Stimulated activated CD4-positive, alpha-beta T cell treated with anti-CD3 and anti-CD28 coated beads, Interleukin-1b, Interleukin-23, amount 100 ng/mL, for 1 hour (primary cell): ENCODE measurements at places on chromosomes 6 and 20.

GRCh38 chr6:165652766-165653165, 10.3 kb downstream of the PDE10A start:
- no peak for DNase-seq

DNA sequence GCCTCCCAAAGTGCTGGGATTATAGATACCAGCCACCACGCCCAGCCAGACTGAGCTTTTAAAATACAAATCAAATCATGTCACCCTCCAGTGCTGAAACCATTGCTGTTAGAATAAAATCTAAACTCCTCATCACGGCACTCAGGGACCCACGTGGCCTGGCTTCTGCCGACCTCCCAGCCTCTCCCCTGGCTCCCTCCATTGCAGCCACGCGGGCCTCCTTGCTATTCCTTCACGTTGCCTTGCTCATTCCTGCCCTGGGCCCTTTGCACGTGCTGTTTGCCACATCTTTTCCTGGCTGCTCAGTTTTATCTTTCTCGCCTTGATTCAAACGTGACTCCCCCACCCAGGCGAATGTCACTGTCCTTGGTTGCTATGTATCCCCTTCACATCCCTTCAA, 244.6 kb downstream of the PREX1 start:
- no peak for DNase-seq

- DNase-seq = peak; percentile 34
Measured at GRCh38 chr20:48635791-48636267, 192.0 kb downstream of the PREX1 start.

DNA sequence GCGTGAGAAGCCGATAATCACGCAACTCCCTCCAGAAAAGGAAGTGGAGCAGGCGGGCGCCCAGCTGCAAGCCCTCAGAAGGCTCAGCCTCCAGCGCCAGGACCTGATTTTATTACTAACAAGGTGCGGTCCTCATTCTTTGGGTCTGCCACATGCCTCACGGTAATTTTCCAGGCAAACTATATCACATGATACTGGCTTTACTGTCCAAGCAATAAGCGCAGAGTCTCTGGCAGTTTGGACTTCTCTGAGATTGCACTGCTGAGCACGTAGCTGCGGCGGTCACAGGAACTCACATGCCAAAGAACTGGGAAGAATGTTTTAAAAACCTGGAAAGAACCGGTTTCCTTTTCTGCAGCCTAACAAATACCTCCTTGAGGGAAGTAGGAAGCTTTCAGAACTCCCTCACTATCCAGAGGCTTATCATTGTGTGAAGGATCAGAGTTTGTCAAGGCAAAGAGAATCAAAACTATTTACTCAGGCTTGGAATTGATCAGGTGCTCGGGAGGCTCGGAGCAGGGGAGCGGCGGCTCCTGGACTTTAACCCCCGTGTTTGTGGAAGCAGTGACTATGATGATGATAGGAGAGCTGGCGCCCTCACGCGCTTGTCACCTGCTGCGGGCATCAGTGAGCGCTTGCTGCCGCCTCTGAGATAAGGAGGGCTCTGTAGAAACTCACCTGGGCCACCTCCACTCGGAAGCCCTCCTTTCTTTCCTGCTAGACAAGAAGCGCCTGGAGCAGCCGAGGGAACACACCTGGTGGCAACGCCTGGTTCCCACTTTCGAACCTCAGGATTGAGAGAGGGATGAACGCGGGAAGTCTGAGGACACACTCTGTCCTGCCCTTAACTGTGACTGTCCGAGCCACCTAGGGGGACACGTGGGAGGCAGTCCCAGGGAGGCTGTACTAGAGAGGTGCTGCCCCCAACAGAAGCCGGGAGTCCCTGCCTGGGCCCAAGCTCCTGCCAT, 27.2 kb upstream of the SYNJ2 start:
- DNase-seq = no peak

- DNase-seq = no peak
Measured at GRCh38 chr20:32387252-32387651, 29.1 kb downstream of the ASXL1 start.

- no peak for DNase-seq
Measured at GRCh38 chr6:163343609-163344008, 70.9 kb upstream of the QKI start.

GRCh38 chr6:13368079-13368730, 39.9 kb upstream of the TBC1D7 start:
- no peak for DNase-seq

DNA sequence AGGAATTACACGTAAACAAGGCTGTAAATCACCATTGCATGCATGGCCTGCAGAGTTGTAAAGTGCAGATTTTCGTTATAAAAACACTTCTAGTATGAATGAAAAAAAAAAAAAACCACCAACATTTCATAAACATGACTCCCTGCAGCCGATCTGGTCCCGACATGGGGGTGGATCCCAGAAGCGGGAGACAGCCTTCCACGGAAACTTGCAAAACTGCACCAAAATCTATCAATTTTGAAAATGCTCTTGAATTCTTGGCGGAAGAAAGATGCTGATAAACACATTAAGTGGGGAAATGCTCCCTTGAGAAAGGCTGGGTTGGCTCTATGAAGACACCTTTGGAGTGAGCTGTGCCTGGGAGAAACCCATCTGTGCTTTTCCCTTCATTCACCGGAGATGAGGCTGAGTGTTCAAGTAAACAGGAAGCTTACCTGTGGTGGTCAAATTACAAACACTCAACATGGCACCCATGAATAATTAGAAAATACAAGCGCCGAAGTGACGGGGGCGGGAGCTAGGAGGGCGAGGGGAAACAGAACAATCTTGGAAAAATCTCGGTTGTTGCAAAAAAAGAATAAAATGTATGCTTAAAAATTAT, 845 bp upstream of the ANKRD60 start:
- no peak for DNase-seq

GRCh38 chr20:2149507-2149906, 47.9 kb downstream of the STK35 start:
- DNase-seq = no peak

GRCh38 chr20:24698189-24698588, 228.8 kb downstream of the SYNDIG1 start:
- no peak for DNase-seq

GRCh38 chr6:111551521-111552231, 54.0 kb downstream of the TRAF3IP2 start:
- no peak for DNase-seq

DNA sequence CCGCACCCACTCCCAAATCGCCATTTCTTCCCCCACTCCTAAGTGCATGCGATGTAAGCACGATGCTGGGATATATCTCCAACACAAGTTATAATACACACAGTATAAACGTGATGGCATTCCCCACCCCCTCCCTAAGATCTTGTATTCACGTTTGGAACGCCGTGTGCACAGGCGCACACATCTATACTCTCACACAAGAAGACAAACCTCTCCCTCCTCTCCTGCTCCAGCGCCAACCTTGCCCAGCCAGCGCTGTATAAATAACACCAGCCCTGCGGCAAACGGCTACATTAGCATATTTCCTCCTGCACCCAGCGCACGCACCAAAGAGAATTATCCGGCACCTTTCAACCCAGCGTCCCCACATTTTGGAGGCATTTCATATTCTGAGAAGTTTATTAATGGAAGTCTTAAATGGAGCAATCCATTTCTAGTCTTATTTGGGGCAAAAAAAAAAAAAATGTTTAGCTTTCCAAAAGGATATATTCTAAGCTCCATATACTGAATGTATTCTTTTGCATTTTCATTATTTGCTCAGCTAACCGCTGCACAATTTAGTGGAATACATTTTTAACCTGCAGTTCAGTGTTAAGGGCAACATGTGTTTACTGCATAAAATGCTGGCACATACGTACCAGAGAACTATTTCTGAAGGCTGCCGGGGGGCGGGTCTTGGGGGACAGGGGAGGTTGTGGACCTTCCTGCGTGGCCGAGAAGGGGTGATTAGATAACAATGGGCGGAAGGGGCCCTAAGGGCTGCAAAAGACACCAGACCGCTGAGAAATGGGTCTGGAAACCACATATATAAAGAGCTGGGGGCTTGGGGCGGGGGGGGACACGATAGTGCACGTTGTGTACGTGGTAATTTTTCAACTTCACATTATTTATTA, 1.1 kb upstream of the SLC22A23 start:
- DNase-seq = no peak

DNA sequence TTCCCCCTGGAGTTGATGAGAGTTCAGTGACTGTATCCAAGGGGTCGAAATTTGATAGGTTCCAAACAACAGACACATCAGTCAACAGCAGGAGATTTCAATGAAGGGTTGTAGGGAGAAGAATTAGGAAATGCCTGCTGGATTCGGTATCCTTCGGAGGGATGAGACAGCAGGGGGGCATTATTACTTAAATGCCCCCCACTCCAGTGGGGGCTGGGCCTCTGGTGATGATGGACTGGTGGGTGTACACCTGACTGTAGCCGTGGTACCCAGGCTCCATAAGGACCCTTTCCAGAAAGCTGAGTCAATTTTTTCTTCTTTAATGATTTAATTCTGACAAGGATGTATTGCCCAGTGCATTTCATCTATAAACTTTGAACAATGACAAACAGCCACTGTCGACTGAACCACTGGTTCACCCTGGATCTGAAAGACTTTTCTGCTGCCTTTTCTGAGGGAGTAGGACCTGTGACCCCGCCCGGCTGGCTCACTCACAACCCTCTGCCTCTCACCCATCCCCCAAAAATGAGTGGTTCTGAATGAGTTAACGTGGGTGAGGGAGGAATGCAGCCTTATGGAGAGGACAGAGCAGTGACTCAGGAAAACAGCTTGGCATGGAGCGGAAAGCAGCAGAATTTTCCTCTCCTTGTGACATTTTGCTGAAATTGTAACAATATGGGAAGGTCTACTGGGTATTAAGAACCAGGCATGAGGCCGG, 41.0 kb downstream of the ZMYND8 start:
- no peak for DNase-seq

DNA sequence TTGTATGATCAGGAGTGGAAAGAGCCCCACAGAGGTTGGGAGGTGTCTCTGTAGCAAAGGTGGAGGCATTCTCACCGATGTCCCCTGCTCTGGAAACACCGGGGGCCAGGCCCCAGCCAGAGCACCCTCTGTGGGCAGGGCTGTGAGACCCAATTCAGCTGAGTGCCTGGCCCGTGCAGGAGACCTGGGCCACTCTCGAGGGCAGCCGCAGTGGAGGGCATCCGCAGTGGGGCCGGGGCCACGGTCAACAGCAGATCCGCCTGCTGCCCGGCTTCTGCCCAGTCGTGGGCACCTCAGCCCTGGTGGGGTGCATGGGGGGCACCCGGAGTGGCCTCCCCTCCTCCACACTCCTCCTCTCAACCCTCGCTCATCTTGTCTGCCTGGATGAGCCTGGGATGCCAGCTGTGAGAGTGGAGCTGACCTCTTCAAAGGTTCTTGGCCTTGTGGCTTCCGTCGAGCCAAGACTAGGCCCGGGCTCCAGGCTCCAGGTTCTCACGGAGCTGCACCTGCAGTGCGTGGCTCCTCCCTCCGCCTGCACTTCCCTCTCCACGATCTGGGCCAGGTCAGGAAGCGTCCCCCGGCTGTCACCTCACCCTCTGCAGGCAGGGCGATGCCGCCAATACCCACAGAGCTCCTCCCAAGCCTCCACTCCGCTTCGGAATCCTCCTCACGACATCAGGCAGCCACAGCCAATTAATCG, 134.8 kb downstream of the TAF4 start:
- no peak for DNase-seq

- no peak for DNase-seq
Measured at GRCh38 chr6:114216789-114217467, 125.9 kb downstream of the HS3ST5 start.

DNA sequence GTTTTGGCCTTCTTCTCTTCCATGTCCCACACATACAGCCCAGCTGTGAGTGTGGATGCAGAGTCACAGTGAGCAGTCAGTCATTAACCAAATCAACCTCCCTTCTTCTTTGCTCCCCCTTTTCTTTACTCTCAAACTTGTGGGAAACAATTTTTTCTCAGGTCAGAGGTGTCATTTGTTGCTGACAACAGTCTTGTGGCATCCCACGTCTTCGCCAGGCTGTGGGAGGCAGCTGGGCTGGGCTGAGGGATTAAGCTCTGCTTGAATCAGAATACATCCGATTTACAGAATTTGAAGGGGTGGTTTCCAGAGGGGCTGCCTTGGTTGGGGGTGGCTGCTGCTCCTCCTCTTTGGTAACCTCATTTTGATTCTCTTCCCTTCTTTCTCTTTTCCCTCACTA, 40.5 kb downstream of the SCGN start:
- no peak for DNase-seq

DNA sequence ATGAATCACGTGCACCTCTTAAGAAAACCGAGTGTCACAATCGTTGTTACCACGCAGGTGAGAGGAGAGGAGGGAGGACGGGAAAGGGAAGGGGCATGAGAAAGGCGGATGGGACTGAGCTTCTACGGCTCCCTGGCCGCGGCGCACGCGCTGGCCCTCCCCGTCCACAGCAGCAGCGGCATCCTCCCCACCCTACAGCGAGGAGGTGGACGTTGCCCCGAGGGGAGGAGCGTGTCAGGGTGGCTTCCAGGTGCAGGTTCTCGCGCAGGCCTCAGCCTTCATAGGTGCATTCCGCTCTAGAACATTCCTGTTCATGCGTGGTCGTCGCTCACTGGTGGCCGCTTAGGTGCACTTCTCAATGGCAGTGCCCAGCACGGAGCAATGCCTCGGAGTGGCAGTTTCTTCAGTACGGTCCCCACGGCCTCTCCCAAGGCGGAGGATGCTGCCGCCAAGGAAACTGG, 29.7 kb upstream of the AFDN start:
- DNase-seq = no peak

DNA sequence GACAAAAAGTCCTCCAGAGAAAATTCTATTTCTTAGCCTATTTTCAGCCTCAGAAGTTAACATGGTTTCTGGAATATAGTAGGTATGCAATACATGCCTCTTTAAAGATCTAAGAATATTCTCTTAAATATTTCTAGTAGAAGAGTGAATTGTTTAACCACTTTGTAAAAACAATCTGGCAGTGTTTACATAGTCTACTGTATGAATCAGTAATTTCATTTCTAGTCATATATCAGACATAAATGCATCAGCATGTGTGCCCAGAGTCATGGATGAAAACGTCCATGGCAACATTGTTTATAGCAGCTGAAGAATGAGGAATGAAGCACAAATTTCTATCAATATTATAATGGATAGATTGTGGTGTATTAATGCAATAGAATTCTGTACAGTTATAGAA, 124.9 kb downstream of the NKAIN2 start:
- no peak for DNase-seq

- DNase-seq = peak; percentile 8
Measured at GRCh38 chr6:41682056-41682477, 43.8 kb downstream of the MDFI start.

- DNase-seq = no peak
Measured at GRCh38 chr6:96521306-96521643, 331 bp upstream of the UFL1 start.

GRCh38 chr20:39853636-39854035, 835.4 kb downstream of the MAFB start:
- DNase-seq = no peak

- DNase-seq = no peak
Measured at GRCh38 chr6:112005013-112005371, 48.9 kb upstream of the CCN6 start.

DNA sequence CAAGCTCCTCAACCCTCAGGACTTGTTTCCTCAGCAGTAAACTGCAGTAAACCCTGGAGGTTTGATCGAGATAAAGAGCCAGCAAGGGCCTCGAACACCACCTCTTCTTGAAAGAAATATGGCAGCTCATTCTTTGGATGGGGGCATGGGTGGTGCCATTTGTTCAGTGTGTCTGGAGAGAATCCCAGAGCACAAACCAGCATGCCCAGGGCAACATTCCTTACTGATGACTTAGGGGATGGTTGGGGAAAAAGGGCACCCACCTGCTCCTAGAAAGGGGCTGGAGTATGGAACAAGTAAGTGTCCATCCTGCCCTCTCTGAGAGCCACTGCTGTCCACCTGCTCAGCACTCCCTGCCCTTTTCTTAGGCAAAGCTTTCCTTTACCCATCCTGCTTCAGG, 31.3 kb upstream of the ZFAND3 start:
- DNase-seq = no peak

- no peak for DNase-seq
Measured at GRCh38 chr6:161255518-161255917, 18.3 kb downstream of the AGPAT4 start.
